ENCODE measurements at places on chromosomes 13 and 19. TPM values are rescaled to one million over a fixed set of nuclear protein-coding genes. Genes with fewer than 3 reads are reported as not detected.

- no peak for DNase-seq
Measured at GRCh38 chr19:19661141-19661674, 2.3 kb downstream of the ATP13A1 start.

GRCh38 chr19:45191375-45191774 is 12.8 kb downstream of the BLOC1S3 start:
- DNase-seq, result no peak

- DNase-seq, result no peak
Measured at GRCh38 chr13:46343279-46343994, 43.6 kb downstream of the RUBCNL start.

THSD8 gene
- 30.3 TPM for total RNA-seq

KLK10 gene
- not detected for total RNA-seq

- DNase-seq, result no peak
Measured at GRCh38 chr13:103961129-103961528, 894.9 kb upstream of the SLC10A2 start.

NBEA gene
- 7.6 TPM for total RNA-seq

CDKN2D gene
- total RNA-seq, result 9.5 TPM

- DNase-seq, result no peak
Measured at GRCh38 chr19:30212574-30212973, 159.6 kb upstream of the ZNF536 start.

PSG1 gene
- 4.0 TPM for total RNA-seq

DNA sequence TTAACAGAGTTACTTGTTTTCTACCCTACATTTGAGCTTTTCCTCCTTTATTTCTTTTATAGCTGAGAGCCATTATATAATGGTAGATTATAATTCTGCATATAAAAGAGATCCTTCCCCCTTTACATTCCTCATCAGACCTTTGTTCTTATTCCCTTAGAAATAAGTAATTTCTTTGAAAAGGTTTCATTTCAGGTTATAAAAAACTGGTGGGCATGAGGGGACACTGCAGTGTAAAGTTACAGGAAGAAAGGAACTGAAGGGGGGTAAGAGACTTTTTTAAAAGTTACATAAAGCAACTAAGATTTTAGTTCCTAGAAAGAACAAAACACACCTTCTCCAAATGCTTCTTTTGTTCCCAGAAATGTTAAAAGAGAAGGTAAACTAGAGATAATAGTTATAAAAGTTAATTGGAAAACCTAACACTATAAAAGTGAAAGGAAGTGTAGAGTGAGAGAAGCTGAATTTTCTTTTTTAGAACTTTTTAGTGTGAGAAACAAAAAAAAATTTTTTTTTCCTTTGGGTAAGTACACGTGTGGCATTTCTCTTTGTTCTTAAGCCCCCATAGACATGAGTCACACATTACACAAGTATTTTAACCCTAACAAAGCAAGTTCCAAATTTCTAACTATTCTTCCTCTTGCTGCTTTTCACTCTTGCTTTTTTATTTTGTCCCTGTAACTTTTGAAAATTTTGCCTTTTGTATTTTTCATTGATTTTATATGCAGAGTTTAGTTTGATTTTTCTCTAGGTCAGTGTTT is 106.4 kb upstream of the MLNR start:
- peak; percentile 18 for DNase-seq

GRCh38 chr19:33159893-33160292 is 28.0 kb downstream of the WDR88 start:
- no peak for DNase-seq

GRCh38 chr19:29831041-29831548 is 19.3 kb downstream of the CCNE1 start:
- no peak for DNase-seq

DNA sequence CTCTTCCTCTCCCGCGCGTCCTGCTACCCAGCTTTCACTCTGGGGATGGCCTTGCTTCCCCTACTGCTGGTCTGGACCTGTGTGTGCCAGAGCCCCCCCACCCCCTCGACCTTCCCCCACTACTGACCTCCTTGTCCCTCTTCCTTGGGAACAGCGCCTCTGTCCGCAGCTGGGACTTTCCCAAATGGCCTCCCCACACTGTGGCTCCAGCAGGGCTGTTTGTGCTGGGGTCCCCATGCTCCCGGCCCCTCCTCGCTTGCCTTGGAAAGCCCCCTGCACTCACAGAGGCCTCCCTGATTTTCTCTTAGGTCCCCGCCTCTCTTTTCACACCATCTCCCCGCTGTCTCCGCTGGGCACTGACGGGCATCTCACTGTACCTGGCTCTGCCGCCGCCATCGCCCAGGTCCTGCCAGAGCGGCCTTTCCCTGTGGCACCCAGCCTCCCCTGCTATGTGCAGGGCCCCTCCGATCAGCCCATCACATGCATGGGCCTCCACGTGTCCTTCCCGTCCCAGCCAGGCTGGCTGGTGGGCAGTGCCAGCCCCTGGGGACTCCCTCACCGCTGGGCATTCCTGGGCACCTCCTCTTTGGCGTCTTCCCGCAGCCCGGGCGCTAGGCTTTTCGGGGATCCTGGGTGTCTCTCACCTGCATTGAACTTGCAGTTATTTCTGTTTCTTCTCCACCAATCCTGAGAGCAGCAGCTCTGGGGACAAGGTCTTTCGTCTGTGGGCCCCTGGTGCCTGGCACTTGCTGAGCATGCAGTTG is 118.7 kb downstream of the ATP11A start:
- no peak for DNase-seq

GRCh38 chr19:30029721-30030510 is 87.9 kb downstream of the URI1 start:
- DNase-seq, result peak; percentile 69

DNA sequence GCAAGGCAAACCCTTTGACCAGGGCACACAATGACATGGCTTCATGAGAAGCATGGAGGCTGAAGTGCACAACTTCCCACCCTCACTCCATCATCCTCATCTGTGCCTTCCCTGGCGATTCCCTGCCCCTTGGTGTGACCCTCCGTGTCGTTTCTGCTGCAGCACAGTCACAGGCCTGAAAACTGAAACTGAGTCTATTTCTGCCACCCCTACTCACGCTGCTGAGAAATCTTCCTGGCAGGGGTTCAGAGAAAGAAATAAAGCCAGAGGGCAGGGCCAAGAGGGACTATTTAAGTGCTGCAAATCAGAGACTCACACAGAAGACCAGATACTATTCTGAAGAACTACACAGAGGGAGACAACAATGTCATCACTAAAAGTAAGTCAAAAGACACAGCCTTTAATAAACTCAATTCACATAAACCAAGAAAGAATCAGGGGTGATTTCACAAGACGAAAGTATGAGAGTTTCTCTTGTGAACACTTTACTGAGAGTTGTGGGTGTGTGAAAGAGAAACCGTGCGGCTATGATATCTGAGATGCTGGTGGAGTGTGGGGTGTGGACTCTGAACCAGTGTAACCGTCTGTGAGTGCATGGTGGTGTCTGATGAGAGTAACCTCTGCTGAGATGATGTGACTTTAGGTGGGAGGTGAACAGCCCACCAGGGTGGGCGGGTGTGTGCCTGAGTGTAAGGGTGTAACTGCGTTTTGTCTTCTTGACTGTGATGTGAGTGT is 23.5 kb downstream of the LGALS16 start:
- no peak for DNase-seq

ABCC4 gene
- total RNA-seq, result 25.7 TPM

GRCh38 chr13:35914662-35915061 is 216.5 kb downstream of the DCLK1 start:
- no peak for DNase-seq

CYP2F1 gene
- total RNA-seq, result not detected

LYPD5 gene
- 0.72 TPM for total RNA-seq

NEK3 gene
- total RNA-seq, result 6.4 TPM

DNA sequence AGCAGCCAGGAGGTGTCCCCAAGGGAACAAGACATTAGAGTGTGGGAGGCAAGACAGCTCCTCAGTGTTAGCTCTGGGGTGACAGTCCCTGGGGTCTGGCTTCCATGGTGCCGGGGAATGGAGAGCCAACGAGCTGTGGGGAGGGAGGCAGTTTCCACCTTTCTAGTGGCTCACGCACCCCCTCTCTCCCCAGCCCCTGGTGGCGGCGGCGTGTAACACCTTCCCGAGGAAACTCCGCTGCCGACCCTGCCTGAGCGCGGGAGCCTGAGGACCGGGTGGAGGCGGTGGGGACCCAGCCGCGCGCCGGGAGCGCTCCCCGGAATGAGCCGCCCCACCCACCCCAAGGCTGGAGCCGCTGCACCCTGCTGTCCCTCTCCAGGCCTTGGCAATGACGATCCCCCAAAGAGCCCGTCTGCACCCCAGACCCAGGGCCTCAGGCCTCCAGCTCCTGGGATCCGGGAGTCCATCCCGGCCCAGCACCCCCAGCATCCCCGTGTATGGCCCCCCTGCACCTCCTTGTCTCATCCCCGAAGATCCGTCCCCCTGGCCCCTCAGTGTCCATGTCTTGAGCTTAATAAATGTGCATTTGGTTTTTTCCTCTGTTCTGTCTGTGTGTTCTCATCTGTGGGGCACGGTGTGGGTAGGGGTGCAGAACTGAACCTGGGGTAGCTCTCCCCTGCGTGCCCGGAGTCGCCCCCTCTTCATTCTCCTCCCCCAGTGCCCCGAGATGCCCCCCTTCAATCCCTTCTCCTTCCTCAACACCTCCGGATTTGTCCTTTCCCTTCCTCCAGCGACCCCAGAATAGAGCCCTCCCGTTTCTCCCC is 622 bp upstream of the FXYD5 start:
- no peak for DNase-seq

- DNase-seq, result no peak
Measured at GRCh38 chr13:104011505-104012241, 945.5 kb upstream of the SLC10A2 start.

CACNA1A gene
- total RNA-seq, result 12.3 TPM

ATP4B gene
- total RNA-seq, result not detected

GRCh38 chr19:8473648-8474476 is 28.6 kb downstream of the PRAM1 start:
- DNase-seq, result no peak

DNA sequence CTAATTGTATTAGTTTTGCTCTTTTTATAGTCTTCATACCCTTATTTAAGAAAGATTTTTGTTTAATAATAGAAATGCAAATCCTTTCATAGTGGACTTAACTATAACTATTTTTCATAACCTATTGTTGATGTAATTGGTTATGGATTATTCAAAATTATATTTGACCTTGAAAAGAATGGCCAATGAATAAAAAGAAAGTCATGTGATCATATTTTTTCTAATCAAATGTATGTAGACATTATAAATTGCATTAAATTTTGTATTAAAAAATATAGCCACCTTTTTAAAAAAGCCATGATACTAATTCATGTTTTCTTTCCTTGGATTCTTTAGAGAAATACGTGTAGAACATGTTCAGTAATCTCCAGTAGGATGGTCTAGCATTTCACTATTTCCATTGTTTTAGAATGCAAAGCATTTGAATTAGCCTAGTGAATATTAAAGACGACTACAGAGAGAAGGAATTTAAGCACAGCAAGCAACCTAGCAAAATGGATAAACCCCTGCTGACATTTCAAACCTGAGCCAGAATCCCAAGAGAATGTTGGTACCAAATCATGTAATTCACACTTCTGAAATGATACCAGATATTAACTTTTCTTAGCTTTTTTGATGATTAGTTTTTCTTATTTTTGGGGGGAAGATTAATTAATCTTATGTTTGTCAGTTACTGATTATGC is 1297.4 kb upstream of the MIR17HG start:
- DNase-seq, result no peak

DNA sequence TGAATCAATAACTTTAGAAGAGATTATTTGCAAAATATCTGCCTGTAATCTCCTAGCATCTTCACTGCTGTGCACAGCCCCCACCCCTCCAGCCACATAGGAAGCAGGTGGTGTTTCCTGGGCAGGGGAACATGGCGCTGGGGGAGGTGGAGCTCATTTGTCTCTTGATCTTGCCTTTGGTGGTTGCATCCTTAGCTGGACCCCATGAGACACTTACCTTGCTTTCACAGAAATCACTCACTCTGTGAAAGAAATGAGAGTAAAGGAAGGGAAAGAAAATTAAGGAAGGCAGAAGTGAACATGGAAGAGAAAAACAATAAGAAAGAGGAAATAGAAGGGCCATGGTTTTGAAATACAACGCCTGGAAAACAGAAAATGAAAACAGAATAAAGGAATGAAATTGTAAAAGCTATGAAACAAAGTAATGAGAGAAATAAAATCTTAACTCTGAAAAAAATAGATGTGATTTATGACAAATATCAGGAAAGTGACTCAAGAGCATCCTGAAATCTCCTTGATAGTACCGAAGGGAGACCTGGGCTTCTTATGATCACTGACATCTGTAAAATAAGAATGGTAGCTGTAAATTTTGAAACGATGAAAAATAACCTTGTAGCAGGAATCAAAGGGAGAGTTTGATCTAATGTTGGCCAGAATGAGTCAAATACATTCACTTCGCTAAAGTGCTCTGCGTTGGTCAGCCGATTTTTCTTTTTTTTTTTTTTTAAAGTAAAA is 17.2 kb upstream of the RNASEH2B start:
- no peak for DNase-seq

DNA sequence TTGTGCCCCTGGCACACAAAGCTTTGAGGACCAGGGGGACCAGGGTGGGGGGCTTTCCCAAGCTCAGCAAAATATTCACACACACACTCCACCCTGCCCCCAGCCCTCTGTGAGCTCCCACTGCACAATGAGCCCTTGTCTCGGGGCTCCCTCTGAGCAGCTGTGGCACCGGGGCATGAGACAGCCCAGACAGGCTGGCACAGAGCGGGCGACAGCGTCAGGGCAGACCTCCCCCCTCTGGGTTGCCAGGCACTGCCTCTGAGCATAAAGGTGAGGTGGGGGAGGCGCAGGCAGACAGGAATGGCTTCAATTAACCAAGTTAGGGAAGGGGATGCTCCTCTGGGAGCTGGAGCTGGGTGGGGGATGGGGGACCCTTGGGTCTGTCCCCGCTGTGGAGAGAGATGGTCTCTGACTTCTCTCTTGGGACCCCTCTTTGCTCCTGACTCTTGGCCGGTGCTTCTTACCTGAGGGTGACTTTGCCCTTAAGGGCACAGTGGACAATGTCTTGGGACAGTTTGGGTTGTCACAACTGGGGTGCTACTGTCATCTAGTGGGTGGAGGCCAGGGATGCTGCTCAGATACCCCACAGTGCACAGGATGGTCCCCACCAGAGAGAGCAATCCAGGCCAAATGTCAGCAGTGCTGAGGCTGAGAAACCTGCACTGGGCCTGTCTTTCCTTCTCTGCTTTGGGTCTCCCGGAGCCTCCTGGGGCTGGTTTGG is 30.3 kb downstream of the LYL1 start:
- DNase-seq, result no peak

PROZ gene
- total RNA-seq, result not detected

- no peak for DNase-seq
Measured at GRCh38 chr13:60347174-60347573, 49.8 kb upstream of the TDRD3 start.

TMEM145 gene
- total RNA-seq, result 0.26 TPM
